NCI-H1694 (cell line): ENCODE measurements at places on chromosomes 11 and 22.
A peak's percentile ranks its signal among the peaks of the same experiment; 100 is the strongest.

GRCh38 chr11:96154802-96155520 lies 188.0 kb downstream of the MAML2 start:
- DNase-seq = no peak

DNA sequence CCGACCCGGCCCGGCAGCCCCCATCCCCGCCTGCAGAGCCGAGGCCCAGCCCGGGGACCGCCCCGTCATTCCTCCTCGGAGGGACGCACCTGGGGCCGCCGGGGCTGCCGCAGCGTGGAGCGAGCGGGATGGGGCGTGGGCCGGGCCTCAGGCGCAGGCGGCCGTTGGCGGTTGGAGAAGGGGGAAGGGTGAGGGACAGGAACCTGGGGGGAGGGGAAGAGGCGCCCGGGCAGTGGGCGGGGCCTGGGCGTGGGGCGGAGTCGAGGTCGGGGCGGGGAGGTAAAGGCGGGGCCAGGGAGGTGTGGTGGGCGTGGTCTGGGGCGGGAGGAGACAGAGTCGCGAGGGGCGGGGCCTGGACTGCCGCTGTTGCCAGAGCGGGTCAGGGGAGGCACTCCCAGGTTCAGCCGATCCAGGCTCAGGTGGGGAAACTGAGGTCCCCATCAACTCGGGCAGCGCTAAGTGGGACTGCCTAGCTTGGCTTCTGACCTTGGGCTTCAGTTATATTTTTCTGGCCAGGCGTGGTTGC lies at the start of gene TESMIN:
Gene TESMIN (minus strand): TSS at position 190 of the 526 bp plus-strand sequence. CDS start 860 bp downstream, outside the sequence.
- DNase-seq = no peak

- DNase-seq = peak; percentile 60
Observed at GRCh38 chr11:64181506-64182411, 4.2 kb upstream of the STIP1 start.

GRCh38 chr11:13965337-13965736 lies 2.8 kb downstream of the SPON1 start:
- no peak for DNase-seq

GRCh38 chr22:17969701-17970113 lies 54.7 kb downstream of the MICAL3 start:
- no peak for DNase-seq

DNA sequence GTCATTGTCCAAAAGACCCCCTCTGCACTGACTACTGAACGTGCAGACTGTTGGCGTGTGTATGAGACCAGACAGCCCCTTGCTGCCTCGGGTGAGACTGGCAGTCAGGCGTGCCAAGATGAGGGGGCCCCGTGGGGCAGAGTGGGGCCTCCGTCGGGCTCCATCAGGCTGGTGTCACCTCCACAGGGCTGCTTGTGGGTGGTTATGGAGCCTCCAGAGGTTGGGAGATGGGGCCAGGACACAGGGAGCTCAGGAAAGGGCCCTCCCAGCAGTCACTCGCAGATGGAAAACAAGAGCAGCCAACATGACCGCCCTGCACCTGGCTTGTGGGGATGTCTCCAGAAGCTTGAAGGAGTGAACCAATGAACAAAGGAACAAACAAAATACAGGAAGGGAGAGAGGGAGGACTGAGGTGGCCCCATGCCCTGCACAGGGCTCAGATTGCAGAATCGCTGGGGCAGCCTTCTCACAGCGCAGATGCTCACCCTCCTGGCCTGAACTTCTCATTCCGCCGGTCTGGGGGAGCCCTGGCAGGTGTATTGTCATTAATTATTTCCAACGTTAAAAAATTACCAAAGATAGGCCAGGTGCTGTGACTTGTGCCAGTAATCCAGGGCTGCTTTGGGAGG lies 5.5 kb upstream of the PHLDA2 start:
- no peak for DNase-seq

DNA sequence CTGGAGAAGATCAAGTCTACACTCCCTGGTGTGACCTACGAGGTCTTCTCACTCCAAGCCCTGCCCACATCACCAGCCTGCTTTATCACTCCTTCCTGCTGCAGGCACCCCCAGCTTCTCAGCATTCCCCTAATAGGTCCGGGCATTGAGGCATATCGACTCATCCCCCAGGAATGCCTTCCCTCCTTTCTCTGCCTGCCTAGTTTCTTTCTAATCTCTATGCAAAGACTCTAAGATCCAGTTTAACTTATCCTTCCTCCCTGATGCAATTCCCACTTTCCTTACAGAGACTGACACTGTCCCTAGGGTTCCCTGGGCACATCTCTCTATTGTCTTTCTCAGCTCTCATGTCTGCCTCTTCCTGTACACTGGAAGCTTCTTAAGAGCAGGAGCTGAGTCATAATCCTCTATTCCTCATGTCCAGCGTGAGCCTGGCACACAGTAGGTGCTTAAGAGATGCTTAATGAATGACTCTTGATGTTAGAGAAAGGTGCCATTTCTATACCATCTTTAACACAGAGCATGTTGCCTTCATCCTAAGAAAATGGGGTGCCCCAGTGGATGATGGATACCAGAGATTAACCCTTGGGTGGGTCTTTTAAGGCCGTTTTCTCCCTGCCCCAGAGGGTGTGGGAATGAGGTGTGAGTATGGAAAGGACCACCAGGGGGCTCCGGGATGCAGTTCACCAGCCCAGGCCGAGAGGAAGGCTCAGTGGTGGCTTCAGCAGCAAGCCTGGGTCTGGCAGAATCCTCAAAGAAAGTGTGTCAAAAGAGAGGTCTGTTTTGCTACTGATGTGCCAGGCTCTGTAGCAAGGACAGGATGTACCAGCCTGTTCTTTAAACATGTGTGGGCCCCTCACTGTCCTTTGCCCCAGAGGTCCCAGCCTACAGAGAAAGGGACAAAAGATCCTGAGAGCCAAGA lies 34.7 kb downstream of the PARVA start:
- DNase-seq = peak; percentile 34

DNA sequence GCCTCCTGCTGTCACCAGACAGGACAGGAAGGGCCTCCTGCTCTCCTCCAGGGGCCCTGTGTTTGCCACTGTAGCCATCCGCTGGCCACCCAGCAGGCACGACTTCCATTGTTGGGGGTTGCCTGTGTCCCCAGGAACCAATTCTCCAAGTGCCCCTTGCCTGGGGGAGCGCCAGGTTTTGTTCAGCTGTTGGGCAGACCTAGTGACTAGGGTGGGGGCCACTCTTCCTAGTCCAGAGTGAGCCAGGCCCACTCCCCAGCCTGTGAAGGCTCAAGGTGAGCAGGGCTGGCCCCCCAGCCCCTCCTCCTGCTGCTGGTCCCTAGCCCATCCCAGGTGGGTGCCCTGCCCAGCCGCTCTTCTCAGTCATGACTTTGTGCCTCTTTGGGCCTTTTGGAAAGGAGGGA lies 30.9 kb downstream of the OSBPL5 start:
- DNase-seq = no peak
